ENCODE measurements at places on chromosomes 4 and X.

- no peak for DNase-seq
Measured at GRCh38 chrX:10986616-10987015, 124.5 kb upstream of the HCCS start.

- DNase-seq, result no peak
Measured at GRCh38 chr4:5045097-5045496, 6.2 kb upstream of the STK32B start.

DNA sequence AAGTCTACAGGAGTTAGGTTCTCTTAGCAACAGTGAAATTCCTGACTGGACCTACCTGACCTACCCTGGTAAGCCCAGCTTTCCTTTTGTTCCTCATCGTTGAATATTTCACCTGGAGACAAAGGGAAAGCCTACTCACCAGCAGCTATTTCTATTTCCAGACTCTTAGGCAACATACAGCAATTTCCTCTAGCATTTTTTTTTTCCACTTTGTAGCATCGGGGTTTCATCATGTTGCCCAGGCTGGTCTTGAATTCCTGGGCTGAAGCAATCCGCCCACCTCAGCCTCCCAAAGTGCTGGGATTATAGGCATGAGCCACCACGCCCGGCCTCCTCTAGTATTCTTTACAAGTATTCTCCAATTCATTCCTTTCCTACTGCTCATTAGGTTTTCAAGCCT, 6.8 kb upstream of the S100G start:
- DNase-seq, result no peak

- no peak for DNase-seq
Measured at GRCh38 chrX:103520386-103520785, 1.1 kb upstream of the RAB40A start.

DNA sequence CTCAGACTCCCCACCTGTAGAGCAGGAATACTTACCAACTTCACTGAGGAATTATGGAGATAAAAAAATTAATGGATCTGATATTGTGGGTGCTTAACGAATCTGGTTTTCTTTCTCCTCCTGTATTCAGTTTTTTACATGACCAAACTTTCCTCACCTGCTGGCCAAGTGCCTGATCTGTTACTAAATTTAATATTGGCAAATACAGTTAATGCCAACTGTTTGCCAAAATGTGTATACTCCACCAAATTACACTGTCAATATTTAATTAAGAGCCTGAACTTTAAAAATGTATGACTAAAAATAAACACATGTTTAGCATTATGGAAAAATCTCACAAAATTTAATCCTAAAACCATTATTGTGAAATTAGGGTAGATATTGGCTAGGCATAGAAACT, 3.3 kb downstream of the PGRMC2 start:
- DNase-seq, result no peak

DNA sequence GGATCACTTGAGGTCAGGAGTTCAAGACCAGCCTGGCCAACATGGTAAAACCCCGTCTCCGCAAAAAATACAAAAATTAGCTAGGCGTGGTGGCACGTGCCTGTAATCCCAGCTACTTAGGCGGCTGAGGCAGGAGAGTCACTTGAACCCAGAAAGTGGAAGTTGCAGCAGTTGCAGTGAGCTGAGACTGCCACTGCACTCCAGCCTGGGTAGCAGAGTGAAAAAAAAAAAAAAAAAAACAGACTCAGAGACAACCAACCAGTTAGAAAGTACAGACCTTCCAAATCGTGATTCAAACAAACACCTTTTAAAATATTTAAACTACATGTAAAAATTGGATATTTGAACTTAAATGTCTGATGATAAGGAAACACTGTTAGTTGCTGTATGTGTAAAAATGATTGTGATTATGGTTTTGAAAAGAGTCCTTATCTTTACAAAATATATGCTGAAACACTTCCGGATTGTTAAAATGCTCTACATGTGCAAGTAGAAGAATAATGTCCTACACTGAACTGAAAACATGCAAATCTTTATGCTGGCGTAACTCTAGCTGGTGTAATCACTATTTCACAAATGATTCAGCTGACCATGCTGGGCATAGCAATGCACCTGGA, 37.8 kb downstream of the SH3KBP1 start:
- DNase-seq, result no peak

DNA sequence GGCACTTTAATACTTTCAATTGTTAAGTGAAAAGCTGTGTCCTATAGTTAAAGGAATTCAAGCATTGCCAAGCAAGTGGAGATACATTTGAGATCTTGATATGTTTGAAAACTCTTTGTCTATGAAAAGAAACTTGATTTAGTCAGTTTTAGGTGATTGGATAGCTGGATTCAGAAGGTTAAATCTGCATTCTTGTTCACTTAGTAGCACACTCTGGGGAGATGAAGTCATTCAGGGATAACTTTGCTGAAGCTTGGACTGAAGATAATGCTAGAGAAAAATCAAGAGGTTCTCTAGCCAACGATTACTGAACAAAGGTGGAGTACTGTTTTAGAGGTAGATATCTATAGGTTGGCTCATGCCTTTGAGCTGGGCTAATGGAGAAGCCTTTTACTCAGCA, 90.6 kb downstream of the DCAF8L2 start:
- no peak for DNase-seq

- no peak for DNase-seq
Measured at GRCh38 chr4:103499094-103499493, 220.7 kb downstream of the TACR3 start.

- DNase-seq, result no peak
Measured at GRCh38 chr4:125115941-125116340, 198.8 kb upstream of the FAT4 start.

DNA sequence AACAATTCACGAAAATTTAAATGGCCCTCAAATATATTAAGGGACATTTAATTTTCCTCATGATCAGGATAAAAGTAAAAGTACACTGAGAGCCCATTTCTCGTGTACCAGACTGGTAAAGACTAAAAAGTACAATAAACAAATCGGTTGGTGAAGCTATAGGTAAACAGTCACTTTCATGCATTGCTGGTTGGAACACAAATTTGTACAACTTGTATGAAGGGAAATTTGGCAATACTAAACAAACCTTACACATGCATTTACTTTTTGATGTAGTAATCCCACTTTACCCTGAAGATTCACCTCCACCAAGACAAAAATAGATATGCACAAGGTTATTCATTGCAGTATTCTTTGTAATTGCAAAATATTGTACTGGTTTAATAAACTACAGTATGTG, 31.4 kb upstream of the MBNL3 start:
- no peak for DNase-seq

DNA sequence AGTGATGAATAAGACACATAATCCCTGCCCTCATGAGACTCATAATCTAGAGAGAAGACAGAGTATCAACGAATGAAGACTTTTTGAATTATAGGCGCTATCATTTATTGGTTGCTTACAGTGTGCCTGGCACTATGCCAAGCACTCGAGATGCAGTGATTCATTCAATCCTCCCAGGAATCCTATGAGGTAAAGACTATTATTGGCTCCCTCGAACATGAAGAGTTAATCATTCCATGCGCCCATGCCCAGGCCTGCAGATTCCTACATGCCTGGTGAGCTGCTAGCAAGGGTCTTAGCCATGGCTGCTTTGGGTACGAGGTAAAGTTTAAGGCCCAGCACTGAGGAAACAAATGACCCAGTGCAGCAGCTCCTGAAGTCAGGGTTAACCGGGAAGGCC, 47.0 kb downstream of the TEX13B start:
- peak; percentile 28 for DNase-seq

DNA sequence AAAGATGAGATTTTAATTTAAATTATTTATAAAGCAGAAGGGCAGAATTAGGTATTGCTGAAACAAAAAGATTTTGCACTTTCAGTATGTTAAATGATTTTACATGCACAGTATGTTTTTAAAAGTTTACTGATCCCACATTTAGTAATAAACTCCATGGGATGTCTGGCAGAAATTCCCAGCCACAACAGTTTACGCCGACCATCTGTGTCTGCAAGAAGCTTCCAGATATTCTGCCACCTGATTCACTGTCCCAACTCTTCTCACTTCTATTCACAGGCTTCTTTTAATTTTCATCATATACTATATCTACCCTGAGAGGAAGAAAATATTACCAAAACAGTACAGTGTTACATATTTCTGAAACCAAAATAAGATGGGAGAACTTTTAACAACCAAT, 115.8 kb upstream of the IQCM start:
- no peak for DNase-seq

DNA sequence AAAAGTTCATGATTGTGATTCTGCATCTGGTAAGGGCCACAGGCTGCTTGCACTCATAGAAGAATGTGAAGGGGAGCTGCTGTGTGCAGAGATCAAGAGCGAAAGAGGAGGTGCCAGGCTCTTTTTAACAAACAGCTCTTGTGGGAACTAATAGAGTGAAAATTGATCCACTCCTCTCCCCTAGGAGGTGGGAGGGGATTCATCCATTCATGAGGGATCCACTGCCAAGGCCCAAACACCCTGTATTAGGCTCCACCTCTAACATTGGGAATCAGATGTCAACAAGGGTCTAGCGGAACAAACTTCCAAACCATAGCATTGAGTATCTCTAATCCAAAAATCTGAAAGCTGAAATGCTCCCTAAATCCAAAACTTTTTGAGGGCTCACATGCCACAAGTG, 16.4 kb upstream of the PPID start:
- DNase-seq, result no peak

DNA sequence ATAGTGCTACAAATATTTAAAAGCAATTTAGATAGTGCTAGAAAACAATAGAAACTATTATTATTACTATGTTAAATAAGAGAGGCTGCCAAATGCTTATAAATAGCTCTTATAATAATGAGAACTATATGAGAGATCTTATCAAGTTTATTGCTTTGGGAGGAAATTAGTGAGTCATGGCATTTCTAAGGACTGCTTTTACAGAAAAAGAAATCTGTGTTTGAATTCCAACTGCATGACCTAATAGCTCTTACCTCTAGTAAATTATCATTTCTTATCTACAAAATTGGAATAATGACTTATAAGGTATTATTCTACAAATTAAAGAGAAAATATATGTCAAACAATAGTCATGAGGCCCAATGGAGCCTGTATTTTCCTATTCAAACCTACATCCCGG, 177.2 kb downstream of the GABRG1 start:
- DNase-seq, result peak; percentile 18

DNA sequence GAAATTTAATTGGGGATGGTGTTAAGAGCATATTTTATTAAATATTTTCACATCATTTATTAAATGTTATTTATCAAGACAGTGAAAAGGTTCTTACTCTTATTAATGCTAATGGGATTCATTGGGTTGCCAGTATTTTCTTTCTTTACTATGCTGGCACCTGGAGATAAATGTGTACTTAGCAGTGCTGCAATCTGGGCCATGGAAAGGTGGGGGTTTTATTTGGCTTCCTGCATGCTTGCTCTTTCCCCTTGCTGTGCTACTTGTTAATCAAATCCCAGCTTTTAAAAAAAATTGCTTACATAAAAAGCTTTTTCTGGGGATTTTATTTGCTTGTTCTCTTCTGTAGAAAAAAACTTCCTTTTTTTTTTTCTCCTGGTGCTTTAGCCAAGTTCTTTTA, 48.3 kb downstream of the ZAR1 start:
- no peak for DNase-seq

DNA sequence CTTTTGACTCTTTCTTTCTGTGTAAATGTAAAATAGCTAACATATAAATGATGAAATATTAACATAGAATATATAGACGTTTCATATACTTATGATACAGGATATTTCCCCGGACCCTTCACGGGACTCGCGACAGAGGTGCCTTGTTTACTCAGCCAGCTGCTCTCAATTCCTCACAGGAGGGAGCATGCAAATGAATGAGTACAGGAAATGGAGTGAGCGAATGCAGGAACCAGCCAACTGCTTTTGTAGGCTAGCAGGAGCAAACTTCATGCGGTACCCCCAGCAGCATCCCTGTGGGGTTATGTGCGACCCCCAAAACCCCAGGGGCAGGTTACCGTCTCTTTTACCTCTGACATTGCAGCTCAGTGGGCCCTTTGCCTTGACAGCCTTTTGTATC, 110.3 kb upstream of the PDHA2 start:
- DNase-seq, result no peak

DNA sequence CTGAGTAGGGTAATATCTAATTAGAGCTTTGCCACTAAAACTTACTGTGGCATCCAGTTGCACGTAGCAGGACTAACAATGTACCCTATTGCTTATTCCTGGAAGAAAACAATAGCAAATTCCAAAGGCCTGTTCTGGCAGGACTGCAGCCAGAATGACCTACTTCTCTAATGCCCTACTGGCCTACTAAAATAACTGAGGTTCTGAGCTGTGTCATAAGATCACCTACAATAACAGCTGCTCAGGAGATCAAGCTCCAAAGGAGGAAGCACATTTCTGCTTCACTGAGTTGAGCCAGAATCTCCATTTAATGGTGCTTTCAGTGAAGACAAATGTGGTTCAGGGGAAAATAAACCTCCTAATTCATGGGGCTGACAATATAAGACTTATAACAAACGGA, 42.2 kb upstream of the CXCL8 start:
- peak; percentile 94 for DNase-seq

DNA sequence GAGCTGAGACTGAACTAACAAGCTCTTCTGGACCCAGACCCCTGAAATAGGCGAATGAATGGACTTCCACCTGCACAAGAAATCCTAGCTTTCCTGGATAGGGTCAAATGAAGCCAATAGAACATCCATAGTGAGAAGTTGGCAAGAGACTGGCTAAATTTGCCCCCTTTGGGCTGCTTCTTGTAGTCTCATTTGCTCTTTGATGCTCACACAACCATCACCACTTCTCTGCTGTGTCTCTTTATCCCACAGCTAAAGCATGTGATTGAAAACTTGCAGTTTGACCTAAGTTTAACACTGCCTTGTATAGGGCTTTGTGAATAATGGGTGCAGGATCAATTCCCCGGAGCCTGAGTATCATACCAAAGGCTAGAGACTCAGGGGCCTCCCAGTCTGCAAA, 38.2 kb downstream of the NLGN3 start:
- DNase-seq, result no peak

GRCh38 chr4:80271801-80272200, 5.3 kb downstream of the FGF5 start:
- no peak for DNase-seq

GRCh38 chrX:9851890-9852289, 65.7 kb downstream of the SHROOM2 start:
- DNase-seq, result peak; percentile 77

DNA sequence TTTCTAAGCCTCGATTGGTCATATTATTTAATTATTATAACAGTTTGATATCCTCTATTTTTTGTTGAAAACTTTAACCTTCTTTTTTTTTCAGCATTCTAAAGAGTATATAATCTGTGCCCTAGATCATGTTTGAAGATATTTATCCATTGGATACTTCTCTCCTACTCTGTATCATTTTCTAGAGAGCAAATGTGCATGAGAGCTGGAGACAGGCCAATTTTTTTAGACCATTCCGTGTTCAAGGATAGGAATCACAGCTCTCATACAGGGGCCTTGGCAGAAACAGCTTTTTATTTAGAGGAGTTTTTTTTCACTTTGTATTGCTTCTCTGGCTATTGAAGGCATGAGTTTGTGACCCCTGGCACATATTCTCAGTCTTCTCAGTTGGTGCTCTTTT, 57.7 kb upstream of the TBC1D14 start:
- no peak for DNase-seq

- DNase-seq, result no peak
Measured at GRCh38 chr4:167774646-167775045, 317.7 kb upstream of the ANXA10 start.

Measured in kidney epithelial cell (primary cell).